Kidney (tissue), 22 donors: ENCODE measurements at places on chromosomes 4 and X.

GRCh38 chr4:100189820-100190642 is at the start of gene DDIT4L:
TSS of gene DDIT4L (minus strand) at chr4:100190468. CDS start at chr4:100189983, 485 bp downstream.
- H3K27ac ChIP-seq, result no peak within 1 kb of the TSS
- no peaks in the 10 kb centered on the region for H3K36me3 ChIP-seq
- DNase-seq, result peak; percentile 79
- peak within 1 kb of the TSS; percentile 59 for H3K4me3 ChIP-seq
- no peaks in the 10 kb centered on the region for H3K4me1 ChIP-seq
- no peaks in the 10 kb centered on the region for H3K27me3 ChIP-seq

- DNase-seq, result peak; percentile 94
- H3K4me3 ChIP-seq, result peak within 1 kb of the TSS; percentile 74
- H3K36me3 ChIP-seq, result no peaks in the 10 kb centered on the region
- H3K27ac ChIP-seq, result peak within 1 kb of the TSS; percentile 97
- H3K4me1 ChIP-seq, result no peaks in the 10 kb centered on the region
These were observed at the start of gene PI4K2B for GRCh38 chr4:25233737-25234389. TSS of gene PI4K2B (plus strand) at chr4:25234033. CDS start at chr4:25234164, 131 bp downstream.

- H3K4me3 ChIP-seq, result no peak overlapping the region
- no peaks in the 10 kb centered on the region for H3K27me3 ChIP-seq
- H3K27ac ChIP-seq, result no peak overlapping the region
- DNase-seq, result no peak
- no peaks in the 10 kb centered on the region for H3K4me1 ChIP-seq
These were observed 10.0 kb downstream of the CCDC110 start for GRCh38 chr4:185461565-185461964.

DNA sequence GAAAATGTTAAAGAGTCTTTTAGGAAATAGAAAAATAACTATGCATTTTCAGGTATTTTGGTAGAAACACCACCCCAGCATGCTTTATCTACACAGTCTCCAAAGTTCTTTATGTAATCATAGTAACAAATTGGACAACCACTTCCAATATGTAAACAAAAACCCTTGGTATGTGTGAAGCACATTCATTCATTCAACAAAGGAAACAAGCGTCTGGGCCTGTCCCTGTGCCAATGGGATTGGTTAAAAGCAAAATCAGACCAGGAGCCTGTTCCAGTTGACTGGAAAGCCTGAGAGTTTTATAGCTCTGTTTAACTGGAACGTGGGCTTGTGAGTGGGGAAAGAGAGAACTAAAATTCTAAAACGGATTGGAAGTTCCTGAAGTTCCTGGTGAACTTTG is 41.3 kb upstream of the TENM3 start:
- H3K36me3 ChIP-seq, result no peaks in the 10 kb centered on the region
- H3K27ac ChIP-seq, result no peak overlapping the region
- H3K4me1 ChIP-seq, result no peaks in the 10 kb centered on the region
- H3K27me3 ChIP-seq, result no peaks in the 10 kb centered on the region
- no peak overlapping the region for H3K4me3 ChIP-seq

DNA sequence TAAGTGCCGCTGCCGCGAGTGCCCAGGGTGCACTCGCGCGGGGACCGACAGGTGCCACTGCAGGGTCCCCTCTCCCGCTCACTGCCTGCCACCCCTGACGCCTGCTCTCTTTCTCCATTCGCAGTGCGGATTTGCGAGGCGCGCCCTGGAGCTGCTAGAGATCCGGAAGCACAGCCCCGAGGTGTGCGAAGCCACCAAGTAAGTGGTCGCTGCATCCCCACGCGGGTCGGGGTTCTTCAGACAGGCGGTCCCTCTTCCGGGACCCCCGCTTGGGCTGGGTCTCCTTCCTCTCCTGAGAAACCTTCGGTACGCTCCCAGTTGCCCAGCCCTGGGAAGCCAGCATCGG is 547 bp downstream of the GUCY1A1 start:
- H3K4me1 ChIP-seq, result peaks cover 1% of the 10 kb centered on the region
- H3K27ac ChIP-seq, result peak overlapping the region; percentile 95
- DNase-seq, result peak; percentile 79

DNA sequence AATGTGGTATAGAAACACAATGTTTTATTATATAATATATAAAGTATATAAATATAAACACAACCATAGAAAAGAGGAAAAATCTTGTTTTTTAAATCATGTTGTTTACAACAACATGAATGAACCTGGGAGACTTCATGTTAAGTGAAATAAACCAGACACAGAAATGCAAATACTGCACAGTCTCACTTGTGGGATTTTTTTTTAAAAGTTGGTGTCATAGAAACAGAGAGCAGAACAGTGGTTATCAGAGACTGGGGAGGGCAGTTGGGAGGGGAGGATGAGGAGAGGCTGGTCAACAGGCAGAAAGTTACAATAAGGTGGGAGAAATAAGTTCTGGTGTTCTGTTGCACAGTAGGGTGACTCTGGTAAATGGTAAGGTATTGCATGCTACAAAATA is 57.1 kb downstream of the FREM3 start:
- no peaks in the 10 kb centered on the region for H3K4me1 ChIP-seq
- no peaks in the 10 kb centered on the region for H3K27me3 ChIP-seq
- no peak overlapping the region for H3K4me3 ChIP-seq

DNA sequence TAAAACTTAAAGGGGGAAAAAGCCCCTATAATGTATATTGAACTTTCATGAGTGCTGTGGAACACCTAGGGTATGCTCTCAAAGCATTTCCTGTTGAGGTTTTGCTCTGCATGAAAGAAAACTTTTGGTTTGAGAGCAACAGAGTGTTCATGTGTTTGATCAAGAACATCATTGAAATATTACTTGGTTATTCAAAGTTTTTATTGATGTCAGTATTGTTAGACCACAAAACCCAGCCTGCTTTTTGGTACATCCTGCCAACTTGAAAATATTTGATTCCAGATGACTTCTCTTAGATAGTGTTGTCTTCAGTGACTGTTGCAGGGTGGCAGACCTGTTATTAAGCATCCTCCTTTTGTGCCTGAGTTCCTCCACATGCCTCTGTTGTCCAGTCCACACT is 68.0 kb downstream of the N4BP2 start:
- H3K36me3 ChIP-seq, result peaks cover 2% of the 10 kb centered on the region
- no peaks in the 10 kb centered on the region for H3K4me1 ChIP-seq
- H3K27me3 ChIP-seq, result no peaks in the 10 kb centered on the region
- no peak overlapping the region for H3K27ac ChIP-seq
- H3K4me3 ChIP-seq, result no peak overlapping the region
- no peak for DNase-seq

GRCh38 chr4:140186651-140187315 is 32.8 kb upstream of the MAML3 start:
- H3K4me1 ChIP-seq, result no peaks in the 10 kb centered on the region
- no peak for DNase-seq
- no peaks in the 10 kb centered on the region for H3K27me3 ChIP-seq
- no peaks in the 10 kb centered on the region for H3K36me3 ChIP-seq
- H3K4me3 ChIP-seq, result no peak overlapping the region

- H3K36me3 ChIP-seq, result no peaks in the 10 kb centered on the region
- no peaks in the 10 kb centered on the region for H3K27me3 ChIP-seq
- no peak overlapping the region for H3K27ac ChIP-seq
- no peak overlapping the region for H3K4me3 ChIP-seq
- H3K4me1 ChIP-seq, result no peaks in the 10 kb centered on the region
- DNase-seq, result no peak
These were observed 38.6 kb upstream of the TMEM184C start for GRCh38 chr4:147578593-147578992.

DNA sequence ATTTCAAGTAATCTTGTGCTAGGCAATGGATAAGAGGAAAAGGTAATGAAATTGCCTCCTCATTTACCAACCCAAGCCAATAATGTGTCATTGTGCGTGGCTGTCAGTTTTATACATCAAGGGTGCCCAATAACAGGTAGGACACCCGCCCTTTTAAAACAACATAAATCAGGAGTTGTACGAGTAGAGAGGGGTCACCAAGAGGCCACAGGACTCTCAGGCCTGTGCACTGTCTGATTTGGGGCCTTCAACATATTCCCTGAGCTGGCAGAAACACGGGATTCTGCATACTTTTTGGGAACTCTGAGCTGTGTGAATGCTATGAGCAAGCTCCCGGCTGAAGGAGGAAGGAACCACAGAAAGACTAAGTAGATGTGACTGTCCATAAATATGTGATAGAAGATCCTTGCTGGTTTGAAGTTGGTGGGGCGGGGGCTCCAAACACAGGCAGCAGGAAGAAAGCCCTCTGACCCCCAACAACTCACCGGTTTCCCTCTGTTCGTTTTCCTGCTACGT is 82.7 kb upstream of the MAML3 start:
- H3K36me3 ChIP-seq, result no peaks in the 10 kb centered on the region
- H3K4me3 ChIP-seq, result no peak overlapping the region
- H3K27ac ChIP-seq, result no peak overlapping the region
- H3K27me3 ChIP-seq, result no peaks in the 10 kb centered on the region
- H3K4me1 ChIP-seq, result peaks cover 6% of the 10 kb centered on the region

DNA sequence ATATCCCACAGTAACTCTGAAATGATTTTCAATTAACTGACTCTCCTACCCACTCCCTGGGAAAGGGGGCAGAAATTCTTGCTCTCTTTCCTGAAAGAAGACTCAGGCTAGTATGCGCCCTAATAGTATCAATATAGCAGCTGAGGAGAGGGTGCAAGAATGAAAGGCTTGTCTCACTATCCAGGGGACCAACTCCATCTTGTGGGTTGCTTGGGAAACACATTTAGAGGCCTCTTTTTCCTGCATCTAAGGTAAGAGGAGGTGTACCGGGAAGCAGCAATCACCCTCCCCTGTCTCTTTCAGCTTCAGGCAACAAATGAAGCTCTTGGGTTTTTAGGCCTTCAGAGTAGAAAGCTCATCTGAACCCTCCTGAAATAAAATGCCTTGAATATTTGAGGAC is 11.3 kb downstream of the TMEM255A start:
- H3K36me3 ChIP-seq, result no peaks in the 10 kb centered on the region
- no peak overlapping the region for H3K4me3 ChIP-seq
- peaks cover 5% of the 10 kb centered on the region for H3K27me3 ChIP-seq
- no peaks in the 10 kb centered on the region for H3K4me1 ChIP-seq

DNA sequence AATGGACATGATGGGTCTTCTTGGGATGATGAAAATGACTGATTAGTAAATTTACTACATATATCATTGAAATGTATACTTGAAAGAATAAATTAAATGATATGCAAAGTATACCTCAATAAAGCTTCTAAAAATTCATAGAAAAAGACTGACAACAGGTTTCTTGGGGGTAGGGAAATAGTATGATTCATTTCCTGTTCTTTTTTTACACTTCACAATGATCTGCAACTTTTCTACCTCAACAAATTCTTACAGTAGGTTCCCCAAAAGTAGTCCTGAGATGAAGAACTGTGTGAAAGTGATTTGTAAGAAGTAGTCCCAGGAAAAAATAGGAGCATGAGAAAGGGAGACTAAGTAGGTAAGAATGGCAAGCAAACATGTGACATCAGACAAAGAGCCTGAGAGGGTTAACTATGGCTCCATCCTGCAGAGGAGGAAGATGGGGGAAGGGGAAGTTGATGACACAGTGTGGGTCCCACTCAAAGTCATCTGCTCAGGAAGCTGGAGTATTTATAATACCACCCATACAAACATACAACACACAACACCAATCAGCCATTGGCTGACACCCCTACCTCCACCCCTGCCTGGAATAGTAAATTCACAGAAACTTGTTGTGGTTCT is 73.9 kb downstream of the ARHGAP6 start:
- H3K36me3 ChIP-seq, result no peaks in the 10 kb centered on the region
- no peak overlapping the region for H3K27ac ChIP-seq
- no peak overlapping the region for H3K4me3 ChIP-seq
- no peak for DNase-seq
- H3K4me1 ChIP-seq, result no peaks in the 10 kb centered on the region

GRCh38 chrX:13646154-13646549 is 6.8 kb upstream of the TCEANC start:
- DNase-seq, result peak; percentile 52
- H3K27ac ChIP-seq, result no peak overlapping the region
- no peaks in the 10 kb centered on the region for H3K4me1 ChIP-seq
- H3K36me3 ChIP-seq, result no peaks in the 10 kb centered on the region
- H3K27me3 ChIP-seq, result peaks cover 18% of the 10 kb centered on the region

GRCh38 chr4:11720292-11720691 is 291.6 kb upstream of the HS3ST1 start:
- no peak overlapping the region for H3K4me3 ChIP-seq
- peak; percentile 50 for DNase-seq
- H3K4me1 ChIP-seq, result no peaks in the 10 kb centered on the region
- no peaks in the 10 kb centered on the region for H3K27me3 ChIP-seq
- no peak overlapping the region for H3K27ac ChIP-seq

GRCh38 chrX:131728295-131729145 is 184.6 kb downstream of the OR13H1 start:
- peak overlapping the region; percentile 87 for H3K4me3 ChIP-seq
- H3K27me3 ChIP-seq, result no peaks in the 10 kb centered on the region
- no peak overlapping the region for H3K27ac ChIP-seq
- DNase-seq, result no peak

GRCh38 chr4:3134201-3134600 is 59.7 kb downstream of the HTT start:
- H3K4me3 ChIP-seq, result no peak overlapping the region
- no peak for DNase-seq
- H3K27me3 ChIP-seq, result no peaks in the 10 kb centered on the region
- H3K4me1 ChIP-seq, result peaks cover 3% of the 10 kb centered on the region
- no peak overlapping the region for H3K27ac ChIP-seq
